ENCODE measurements at places on chromosomes 2 and 18.

GRCh38 chr2:26838121-26838906, 9.6 kb upstream of the DPYSL5 start:
- DNase-seq: no peak

- no peak for DNase-seq
Observed at GRCh38 chr2:129087133-129087813, 768.6 kb upstream of the HS6ST1 start.

DNA sequence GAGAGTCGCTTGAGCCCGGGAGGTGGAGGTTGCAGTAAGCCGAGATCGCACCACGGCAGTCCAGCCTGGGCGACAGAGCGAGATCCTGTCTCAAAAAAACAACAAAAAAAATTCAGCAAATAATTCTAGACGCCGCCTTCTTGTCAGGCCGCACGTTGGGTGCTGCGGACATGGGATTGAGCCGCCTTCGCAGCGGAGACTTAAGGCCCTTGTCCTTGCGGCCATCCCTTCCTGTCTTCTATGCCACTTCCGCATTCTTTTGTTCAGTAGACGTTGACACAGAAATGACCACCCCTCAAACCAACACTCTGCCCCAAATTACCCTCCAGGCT, 15.8 kb downstream of the PTPN18 start:
- no peak for DNase-seq

GRCh38 chr2:5519286-5519685, 172.9 kb upstream of the SOX11 start:
- no peak for DNase-seq

- no peak for DNase-seq
Observed at GRCh38 chr18:40642692-40643229, 1312.3 kb upstream of the PIK3C3 start.

DNA sequence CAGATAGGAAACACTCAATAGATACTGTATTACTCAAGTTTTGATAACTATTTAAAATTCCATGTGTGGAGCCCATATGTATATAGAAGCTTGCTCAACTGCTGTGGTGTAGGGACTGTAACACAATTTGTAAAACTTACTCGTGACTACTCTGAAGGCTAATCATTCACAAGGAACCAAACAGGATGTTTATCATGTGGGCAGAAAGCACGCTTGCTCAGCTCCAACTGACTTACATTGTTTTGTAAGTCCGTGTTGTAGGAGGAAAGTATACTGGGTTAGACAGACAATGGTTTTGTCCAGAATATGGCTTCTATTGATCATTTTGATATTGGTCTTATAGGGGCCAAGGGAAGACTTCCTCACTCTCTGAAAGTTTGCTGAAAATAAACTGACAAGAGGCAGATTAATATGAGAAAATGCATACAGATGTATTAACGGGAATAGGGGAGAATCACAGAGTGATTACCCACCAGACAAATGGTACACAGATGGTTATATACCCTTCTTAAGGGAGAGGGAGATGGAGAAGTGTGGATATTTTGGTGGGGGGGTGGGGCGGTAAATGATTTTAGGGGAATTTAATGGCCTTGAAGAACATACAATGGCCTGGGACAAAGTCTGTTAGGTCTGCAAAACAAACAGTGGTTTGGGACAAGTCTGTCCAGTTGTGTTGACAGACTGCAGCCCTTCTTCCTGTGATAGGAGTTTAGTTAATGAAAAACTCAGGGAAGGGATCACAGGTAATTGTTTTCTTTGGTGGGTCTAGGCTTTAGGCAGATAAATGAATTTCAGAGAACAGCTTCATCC, 259.3 kb upstream of the SP5 start:
- no peak for DNase-seq

DNA sequence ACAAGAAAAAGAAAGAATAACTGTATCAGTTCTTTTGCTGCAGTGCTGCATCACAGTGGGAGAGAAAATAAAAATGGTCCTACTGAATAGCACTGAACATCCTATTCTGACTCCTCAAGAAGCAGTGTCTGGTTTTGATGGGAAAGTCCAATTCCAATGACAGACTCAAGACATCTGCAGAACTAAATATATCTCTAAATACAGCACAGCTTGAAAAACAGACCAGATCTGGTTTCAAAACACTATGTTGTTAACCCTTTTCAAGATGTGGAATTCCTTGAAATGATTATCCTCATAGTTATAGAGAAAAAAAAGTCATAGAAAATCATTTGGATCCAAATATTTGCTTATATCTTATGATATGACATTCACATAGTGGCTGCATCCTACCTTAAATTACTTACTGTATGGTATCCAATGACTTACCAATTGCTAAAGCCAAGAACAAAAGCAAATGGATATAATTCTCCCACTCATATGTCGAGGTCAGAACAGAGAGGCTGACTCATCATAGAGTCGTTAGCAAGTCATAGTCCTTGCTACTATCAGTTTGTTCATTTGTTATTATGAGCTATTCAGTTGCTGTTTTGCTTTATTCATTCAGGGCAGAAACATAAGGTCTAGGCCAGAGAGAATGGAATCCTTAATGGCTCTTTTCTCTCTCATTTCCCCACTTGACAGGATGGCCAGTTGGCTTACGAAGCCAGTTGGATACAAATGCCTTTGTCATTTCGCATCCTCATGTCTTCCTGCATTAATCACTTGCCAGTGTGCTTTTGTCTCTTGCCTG, 62.5 kb upstream of the ACVR2A start:
- no peak for DNase-seq

GRCh38 chr18:40904295-40904694, 1050.7 kb upstream of the PIK3C3 start:
- no peak for DNase-seq

DNA sequence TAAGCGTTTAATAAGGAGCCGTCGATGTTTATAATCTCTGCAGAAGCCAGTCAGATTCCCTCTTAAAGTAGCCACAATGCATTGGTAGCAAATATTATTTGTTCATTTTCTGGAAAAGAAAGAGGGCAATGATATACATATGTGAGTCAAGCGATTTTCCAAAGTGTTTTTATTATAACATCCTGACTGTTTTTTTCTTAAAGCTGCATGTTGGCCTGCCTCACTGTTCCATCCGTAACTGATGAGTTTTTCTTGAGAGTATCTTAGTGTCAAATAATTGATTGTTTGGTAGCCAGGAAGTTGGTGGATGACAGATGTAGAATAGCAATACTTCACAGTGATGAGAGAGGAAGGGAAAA, 3.7 kb downstream of the TSHZ1 start:
- no peak for DNase-seq

DNA sequence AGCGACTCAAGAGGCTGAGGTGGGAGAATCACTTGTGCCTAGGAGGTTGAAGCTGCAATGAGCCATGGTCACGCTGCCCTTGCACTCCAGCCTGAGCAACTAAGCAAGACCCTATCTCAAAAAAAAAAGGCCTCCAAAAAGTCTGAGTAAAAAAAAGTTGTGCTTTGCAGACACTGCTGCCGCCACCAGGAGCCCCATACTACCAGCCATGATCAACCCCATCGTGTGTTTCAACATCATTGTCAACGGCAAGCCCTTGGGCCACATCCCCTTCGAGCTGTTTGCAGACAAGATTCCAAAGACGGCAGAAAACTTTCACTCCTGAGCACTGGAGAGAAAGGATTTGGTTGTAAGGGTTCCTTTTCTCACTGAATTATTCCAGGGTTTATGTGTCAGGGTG, 137.1 kb downstream of the INO80D start:
- DNase-seq: no peak

DNA sequence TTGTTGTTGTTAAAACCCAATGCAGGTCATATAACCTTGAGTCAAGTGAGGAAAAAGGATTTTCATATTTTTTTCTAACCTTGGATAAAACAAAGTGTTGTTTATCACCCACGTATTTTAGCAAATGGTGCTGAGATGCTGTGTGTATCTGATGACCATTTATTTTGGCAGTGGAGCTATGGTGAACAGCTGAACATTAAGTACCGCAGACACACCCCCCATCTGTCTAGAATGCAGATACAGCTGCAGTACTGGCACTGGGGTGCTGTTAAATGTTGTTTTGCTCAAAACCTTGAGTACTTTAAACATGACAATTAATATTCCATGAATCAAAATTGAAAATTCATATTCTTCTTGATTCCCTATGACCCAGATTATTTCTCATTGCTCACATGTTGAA, 773.3 kb upstream of the SLC39A10 start:
- DNase-seq: no peak

GRCh38 chr18:10049747-10050146, 135.9 kb downstream of the VAPA start:
- no peak for DNase-seq

- DNase-seq: no peak
Observed at GRCh38 chr18:47075098-47075883, 39.9 kb upstream of the ELOA2 start.

DNA sequence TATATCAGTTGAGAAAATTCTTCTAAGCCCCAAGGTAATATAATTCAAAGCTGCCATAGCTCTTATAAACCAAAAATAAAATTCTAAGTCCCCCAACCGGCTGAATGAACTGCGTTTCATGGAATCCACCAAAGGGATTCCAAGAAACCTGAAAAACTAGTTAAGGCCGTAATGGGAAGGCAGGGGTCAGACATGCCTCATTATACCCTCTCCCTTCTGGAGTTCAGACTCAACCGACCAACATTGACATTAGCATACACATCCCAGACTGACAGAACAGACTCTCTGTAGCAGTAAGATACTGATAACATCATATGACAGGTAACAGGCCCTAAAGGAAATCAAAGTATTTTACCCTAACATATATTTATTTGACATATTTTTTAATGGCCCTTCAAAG, 31.4 kb upstream of the PHLPP1 start:
- no peak for DNase-seq

- DNase-seq: no peak
Observed at GRCh38 chr18:5661179-5661578, 117.4 kb upstream of the EPB41L3 start.

DNA sequence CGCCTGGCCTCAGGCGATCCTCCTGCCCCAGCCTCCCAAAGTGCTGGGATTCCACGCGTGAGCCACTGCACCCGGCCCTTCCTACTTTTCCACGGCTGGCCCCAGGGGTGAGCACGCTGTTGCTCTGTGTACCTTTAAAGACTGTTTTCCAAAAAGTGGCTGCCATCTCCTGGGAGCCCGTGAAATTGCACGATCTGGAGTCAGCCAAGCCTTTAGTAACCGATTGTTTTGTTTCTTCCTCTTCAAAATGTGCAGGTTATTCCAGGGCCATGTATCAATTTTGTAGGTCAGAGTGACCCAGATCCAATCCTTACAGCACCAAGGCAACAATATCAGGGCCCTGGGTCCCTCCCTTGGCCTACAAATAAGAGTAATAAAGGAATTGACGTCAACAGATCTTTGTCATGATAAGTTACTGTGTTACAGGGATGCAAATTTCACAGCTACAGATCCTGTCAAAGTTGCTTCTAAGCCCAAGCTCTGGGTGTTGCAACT, 135.6 kb upstream of the ZNF236 start:
- no peak for DNase-seq

GRCh38 chr2:144583741-144584453, 64.0 kb upstream of the ZEB2 start:
- DNase-seq: no peak

GRCh38 chr2:208358758-208359631, 47.6 kb upstream of the PTH2R start:
- no peak for DNase-seq

GRCh38 chr2:34747643-34748042, 1148.5 kb upstream of the FAM98A start:
- no peak for DNase-seq

DNA sequence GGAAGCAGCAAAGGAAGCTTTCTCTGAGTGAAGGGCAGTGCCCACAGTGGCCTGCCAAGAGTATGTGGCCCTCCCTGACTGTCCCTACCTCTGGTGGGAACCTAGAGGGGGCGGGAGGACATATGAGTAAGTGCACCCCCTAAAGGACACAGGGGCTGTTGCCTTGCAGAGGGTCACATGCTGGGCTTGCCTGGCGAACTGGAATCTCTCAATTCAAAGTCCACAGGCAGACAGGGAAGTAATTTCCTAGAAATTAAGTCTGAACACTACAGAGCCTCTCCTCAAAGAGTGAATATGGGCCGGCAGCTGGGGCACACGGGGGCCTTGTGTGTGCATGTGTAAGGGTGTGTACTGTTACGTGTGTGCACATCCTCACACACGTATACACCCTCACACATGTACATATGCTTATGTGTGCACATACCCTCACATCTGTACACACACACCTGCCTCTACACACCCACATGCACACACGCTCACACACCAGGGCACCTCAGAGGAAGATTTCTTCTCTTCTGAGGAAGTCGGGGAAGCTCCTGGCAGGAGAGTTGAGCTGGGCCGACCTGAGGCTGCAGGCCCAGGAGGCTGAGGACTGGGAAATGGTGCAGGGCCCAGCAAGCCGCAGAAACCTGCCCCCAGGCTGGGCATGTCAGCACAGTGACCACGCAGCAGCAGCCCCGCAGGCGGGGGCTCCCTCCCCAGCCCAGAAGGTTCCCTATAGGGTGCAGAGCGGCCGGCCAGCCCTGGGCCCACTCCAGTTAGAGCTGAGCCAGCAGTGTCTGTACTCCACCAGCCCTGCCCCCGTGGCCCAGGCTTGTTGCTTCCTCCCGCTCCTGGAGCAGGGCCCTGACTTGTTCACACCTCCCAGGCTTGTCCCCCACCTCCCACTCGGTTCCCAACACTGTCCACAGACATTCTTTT, 77.4 kb upstream of the TAF1B start:
- no peak for DNase-seq

DNA sequence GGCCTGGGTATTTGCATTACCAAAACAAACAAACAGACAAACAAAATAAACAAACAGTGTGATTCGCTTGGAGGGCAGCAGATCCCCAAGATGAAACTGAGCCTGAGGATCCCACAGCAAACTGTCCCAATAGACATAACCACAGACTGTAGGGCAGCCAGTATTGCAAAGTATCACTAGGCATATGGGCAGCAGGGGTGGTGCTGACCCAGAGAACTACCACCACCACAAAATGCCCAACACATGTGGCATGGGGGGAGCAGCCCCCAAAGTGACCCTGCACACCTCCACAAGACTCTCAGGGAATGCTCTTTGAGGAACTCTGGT, 330.1 kb downstream of the CYRIA start:
- DNase-seq: no peak

DNA sequence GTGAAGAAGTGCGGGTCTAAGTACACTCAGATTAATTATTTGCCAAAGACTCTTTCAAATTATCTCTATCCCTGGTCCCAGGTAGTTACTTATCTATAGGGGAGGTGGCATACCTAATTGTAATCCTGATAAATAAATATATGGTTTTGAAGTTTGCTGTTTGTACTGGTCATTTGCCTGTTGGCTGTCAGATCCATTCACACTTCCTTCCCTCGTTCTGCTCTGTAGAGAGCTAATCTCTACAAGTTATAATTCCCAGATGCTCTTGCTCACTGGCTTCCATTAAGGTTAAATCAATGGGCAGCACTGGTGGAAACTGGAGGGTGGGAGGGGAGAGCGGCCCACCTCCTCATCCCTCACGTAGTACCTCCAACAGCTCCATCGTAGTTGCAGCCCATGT, 447.1 kb downstream of the TXNL1 start:
- no peak for DNase-seq

GRCh38 chr2:9474361-9475057, at the start of gene IAH1:
TSS of gene IAH1 (plus strand) at chr2:9474551. CDS start at chr2:9474567, 16 bp downstream.
- peak; percentile 75 for DNase-seq

- DNase-seq: no peak
Observed at GRCh38 chr2:231666171-231667095, 41.9 kb upstream of the PTMA start.
